ENCODE measurements at places on chromosomes 13 and 19.
A peak's percentile ranks its signal among the peaks of the same experiment; 100 is the strongest.

DNA sequence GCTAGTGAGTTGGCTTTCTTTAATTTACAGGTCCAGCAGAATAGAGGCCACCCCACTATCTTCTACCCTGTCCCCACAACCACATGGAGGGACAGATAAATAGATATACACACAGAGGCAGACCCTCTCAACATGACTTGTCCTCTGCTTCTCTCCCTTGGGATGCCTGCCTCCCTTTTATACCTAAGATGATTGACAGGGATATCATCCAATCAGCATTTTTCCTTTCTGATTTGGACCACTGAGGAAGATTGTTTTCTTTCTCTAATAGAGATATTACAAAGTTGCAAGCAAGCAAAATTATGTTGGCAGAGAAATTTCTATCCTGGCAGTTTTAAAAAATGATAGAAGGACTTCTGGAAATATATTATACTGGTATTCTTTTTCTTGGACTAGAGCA, 35.8 kb downstream of the STOML3 start:
- no peak for DNase-seq

DNA sequence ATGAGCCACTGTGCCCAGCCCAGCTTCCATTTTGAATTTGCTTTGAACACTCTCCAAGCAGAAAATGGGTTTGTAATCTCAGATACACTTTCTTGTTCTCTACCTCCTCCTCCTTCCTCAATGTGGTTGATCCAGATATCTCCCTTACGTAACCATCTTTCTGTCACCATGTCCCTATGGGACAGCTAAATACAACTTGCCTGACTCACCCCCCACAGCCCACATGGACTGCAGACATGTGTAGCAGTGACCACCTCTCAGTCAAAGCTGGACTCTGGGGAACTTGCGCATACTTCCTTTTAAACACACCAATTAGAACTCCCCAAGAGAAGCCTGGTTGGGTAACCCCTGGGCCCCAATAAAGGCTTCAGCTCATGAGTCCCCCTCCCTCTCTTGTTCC, 10.8 kb upstream of the ZNF799 start:
- no peak for DNase-seq

DNA sequence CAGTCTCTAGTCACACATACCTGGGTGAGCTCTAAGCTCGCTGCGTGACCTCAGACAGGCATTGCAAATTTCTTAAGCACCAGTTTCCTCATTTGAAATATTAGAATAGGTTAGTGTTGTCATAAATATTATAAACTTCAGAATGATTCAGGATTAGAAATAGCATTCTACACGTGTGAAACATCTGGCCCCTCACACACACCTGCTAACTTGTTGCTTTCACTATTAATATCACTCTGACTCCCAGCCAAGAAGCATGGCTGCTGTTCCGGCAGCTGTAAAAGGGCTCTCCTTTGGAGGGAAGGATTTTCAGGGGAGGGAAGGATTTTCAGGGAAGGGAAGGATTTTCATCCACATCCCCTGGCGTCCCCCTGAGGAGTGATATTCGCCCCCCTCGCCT, 161.3 kb upstream of the GPR12 start:
- no peak for DNase-seq

GRCh38 chr19:38079926-38080380, 144.1 kb downstream of the DPF1 start:
- DNase-seq, result no peak

GRCh38 chr19:30895946-30896345, 453.3 kb downstream of the TSHZ3 start:
- DNase-seq, result no peak

DNA sequence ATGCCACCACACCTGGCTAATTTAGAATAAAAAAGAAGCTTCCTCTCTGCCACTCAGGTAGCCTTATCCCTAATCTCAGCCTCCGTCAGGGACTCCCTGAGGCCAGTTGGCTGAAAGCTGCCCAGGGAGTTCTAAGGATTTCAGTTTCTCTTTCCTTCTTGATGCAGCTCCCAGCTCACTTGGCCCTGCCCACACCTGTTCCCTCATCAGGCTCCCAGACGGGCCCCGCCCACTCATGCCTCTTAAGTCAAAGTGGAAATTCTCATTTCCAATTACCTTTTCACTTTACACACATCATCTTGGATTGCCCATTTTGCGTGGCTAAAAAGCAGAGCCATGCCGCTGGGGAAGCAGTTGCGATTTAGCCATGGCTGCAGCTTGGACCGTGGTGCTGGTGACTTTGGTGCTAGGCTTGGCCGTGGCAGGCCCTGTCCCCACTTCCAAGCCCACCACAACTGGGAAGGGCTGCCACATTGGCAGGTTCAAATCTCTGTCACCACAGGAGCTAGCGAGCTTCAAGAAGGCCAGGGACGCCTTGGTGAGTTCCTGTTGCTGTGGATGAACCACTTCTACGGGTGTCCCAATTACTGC, at the start of gene IFNL1:
Gene IFNL1 (plus strand): TSS at position 353 of the 591 bp plus-strand sequence. CDS start 15 bp downstream, at position 368.
- DNase-seq, result no peak

DNA sequence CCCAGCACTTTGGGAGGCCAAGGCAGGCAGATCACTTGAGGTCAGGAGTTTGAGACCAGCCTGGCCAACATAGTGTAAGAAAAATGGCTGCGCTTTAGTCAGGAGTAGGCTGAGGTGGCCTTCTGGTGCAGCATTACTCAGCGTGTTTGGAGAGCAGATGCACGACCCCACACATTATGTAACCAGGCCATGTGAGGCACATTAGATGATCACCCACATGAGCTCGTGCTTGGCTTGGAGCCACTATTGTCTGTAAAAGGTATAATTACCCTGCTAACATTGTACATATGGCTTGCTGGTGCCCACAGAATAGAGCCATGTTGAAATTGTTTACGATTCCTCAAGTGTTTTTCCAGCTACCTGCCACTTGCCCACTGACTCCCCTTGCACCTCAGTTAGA, 24.0 kb upstream of the SCEL start:
- no peak for DNase-seq

- peak; percentile 70 for DNase-seq
Observed at GRCh38 chr13:113930671-113931637, 42.9 kb downstream of the C13orf46 start.

- DNase-seq, result no peak
Observed at GRCh38 chr13:95289020-95289444, 12.2 kb downstream of the ABCC4 start.

DNA sequence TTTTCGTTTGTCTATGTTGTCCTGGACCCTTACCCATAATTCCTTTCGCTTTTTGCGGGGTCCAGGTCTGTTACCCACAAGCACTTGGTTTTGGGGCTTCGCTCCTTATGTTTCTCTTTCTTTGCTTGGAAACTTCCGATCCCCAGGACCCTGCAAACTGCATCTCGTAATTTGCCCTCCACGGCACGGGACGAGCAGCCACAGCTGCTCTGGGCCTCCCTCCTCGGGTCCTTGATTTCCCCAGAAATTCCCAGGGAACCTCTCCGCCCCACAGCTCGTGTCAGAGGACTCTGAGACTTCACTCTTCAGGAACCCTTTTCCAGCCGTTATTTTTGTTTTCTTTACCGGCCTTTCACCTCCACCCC, 599 bp downstream of the SNRNP70 start:
- DNase-seq, result no peak

GRCh38 chr19:17312189-17313113, 3.1 kb downstream of the DDA1 start:
- no peak for DNase-seq

DNA sequence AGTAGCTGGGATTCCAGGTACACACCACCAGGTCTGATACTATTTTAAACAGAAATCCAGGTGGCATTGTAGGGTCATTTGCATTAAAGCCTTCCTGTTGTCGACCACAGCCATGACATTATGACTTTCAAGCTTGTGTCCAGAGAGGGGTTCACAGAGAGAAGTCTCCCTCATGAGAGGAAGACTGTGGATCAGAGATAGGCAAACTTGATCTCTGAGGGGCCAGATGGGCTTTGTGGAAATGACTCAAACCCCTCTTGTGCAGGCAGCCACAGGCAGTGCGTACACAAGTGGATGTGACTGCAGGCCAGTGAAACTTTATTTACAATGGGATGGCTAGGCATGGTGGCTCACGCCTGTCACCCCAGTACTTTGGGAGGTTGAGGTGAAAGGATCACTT, 27.8 kb upstream of the F2RL3 start:
- DNase-seq, result no peak

DNA sequence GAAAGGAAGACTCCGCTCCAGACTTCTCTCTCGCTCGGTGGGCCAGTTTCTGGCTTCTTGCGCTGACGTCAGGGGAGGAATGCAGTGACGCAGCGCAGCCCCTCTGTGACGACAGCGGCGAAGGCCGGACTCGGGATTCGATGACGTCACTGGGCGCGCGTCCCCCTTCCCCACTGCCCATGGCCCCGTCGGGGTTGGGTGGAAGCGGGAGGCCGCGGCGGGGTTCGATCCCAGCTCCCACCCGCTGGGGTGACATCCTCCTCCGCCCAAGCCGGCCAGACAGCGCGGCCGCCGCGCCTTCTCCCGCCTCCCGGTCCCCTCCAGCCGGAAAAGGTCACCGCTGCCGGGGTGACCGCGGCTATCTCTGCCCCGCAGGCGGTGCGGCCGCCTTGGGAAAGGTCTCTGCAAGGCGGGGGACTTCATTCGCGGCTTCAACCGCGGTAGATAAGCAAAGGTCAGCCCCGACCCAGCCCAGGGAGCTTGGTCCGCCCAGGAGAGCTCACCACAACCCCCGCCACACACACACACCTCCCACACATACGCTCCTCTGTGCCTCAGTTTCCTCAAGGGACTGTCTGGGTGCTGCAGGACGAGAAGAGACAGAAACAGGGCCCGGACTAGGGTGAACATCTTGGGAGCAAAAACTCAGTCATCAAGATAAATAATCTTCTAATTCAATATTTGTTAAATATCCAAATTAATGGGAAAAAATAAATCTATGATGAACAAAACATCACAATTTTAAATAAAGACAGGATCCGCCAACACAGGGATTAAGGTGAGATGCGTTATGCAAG, 844 bp upstream of the RFX1 start:
- DNase-seq, result no peak

DNA sequence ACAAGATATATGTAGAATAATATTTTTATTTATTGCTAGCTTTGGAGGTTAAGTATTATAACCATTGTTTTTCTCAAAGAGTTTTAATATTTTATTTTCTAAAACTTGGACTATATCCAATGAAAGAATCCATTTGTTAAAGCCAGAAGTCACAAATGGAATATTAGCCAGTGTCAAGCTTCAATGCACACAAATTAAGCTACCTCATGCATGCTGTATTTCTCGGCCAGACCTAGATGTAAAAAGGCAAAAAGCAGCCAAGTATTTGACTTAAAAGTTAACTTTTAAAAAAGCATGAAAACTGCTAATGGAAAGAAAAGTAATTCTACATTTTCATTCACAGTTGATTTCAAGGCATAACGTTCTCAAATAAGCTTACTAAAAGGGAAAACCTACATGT, 160.0 kb upstream of the ATXN8OS start:
- DNase-seq, result no peak
